ENCODE measurements at places on chromosomes 12 and 14.

GRCh38 chr14:63737582-63738006, 9.7 kb upstream of the SGPP1 start:
- no peak for DNase-seq

- no peak for DNase-seq
Measured at GRCh38 chr14:87351007-87351406, 642.0 kb downstream of the GALC start.

GRCh38 chr12:93638954-93639353, 38.2 kb upstream of the CRADD start:
- DNase-seq = no peak

- DNase-seq = no peak
Measured at GRCh38 chr14:76828339-76829012, 2.3 kb downstream of the LRRC74A start.

GRCh38 chr14:73105050-73105449, 31.3 kb upstream of the PSEN1 start:
- DNase-seq = no peak

GRCh38 chr14:100135784-100136183, 23.7 kb downstream of the DEGS2 start:
- DNase-seq = no peak
